Right renal cortex interstitium (tissue), 3 donors: ENCODE measurements at places on chromosomes 16 and 17. TPM values are rescaled to one million over a fixed set of nuclear protein-coding genes. Genes with fewer than 3 reads are reported as not detected.

The KRT28 gene
- not detected for polyA plus RNA-seq

The TMIGD1 gene
- polyA plus RNA-seq: 0.98 TPM

The TBX2 gene
- polyA plus RNA-seq: 56.1 TPM

The SHISA6 gene
- polyA plus RNA-seq: 1.8 TPM

The ALDH3A2 gene
- 103 TPM for polyA plus RNA-seq

The SRL gene
- polyA plus RNA-seq: 1.2 TPM

The TMC6 gene
- 20.1 TPM for polyA plus RNA-seq

The HS3ST4 gene
- 0.57 TPM for polyA plus RNA-seq

The FA2H gene
- 3.8 TPM for polyA plus RNA-seq

The UBN1 gene
- polyA plus RNA-seq: 35.4 TPM

The QRICH2 gene
- polyA plus RNA-seq: 4.2 TPM
